Hematopoietic multipotent progenitor cell treated with erythropoietin and hydrocortisone succinate and interleukin-3 and kit ligand, for 6 days (in vitro differentiated cells): ENCODE measurements at places on chromosomes 11 and 22.

DNA sequence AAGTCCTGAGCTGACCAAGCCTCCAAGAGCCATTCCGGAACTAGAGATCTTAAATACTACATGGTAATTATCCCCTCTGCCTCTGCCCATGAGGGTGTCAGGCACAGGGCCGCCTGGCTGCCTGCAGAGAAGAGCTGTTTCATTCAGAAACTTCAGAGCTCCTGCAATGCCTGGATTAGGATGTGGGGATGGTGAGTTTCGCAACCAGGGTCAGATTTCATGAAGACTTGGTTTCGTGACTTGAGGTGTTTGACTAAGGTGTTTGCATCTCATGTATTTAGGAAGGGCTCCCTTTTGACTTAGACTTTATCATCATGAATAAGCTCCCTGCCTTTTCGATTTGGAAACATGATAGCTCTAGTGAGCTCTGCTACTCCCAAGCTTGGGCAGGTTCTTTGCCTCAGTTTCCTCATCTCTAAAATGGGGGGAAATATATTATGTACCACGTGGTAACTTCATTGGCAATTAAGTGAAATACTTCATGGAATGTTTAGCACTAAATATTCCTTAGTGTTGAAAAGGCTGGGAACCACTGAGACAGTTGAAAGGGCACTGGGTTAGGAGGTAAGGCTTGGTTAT, 9.1 kb downstream of the TIMP3 start:
- no peak for DNase-seq

DNA sequence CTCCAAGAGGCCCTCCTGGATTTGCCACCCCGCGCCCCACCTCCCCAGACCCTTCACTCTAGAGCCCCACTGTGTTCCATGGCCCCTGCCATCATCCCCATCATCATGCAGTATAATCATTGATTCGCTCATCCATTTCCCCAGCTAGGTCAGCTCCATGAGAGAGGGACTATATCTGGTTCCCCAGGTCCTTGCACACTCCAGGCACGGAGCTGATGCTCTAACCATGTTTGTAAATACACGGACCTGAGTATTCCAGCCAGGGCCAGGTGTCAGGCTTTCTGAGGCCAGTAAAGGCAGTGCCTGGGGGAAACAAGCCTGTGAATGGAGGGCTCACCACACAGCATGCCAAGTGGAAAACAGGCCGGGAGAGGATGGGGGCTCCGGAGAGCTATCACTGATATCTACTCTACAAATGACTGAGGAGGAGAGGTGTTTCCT, 27.1 kb upstream of the OAF start:
- DNase-seq, result no peak

- no peak for DNase-seq
Observed at GRCh38 chr11:42996421-42997307, 315.1 kb upstream of the API5 start.

- DNase-seq, result no peak
Observed at GRCh38 chr11:94909371-94909820, 64.0 kb downstream of the CWC15 start.

DNA sequence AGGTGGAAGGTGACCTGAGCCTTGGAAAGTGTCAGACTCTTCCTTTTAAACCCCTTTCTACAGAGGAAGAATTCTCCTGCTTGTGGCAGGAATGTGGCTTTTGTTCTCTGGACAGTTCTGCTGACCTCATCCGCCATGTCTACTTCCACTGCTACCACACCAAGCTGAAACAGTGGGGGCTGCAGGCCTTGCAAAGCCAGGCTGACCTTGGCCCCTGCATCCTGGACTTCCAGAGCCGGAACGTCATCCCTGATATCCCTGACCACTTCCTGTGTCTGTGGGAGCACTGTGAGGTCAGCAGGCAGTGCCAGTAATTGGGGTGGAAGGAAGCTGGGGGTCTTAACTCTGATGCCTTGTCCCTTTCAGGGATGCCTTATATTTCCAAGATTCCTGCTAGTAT, 9.3 kb downstream of the HINFP start:
- DNase-seq, result no peak

GRCh38 chr22:37080838-37081237, 28.7 kb downstream of the TMPRSS6 start:
- DNase-seq, result no peak

DNA sequence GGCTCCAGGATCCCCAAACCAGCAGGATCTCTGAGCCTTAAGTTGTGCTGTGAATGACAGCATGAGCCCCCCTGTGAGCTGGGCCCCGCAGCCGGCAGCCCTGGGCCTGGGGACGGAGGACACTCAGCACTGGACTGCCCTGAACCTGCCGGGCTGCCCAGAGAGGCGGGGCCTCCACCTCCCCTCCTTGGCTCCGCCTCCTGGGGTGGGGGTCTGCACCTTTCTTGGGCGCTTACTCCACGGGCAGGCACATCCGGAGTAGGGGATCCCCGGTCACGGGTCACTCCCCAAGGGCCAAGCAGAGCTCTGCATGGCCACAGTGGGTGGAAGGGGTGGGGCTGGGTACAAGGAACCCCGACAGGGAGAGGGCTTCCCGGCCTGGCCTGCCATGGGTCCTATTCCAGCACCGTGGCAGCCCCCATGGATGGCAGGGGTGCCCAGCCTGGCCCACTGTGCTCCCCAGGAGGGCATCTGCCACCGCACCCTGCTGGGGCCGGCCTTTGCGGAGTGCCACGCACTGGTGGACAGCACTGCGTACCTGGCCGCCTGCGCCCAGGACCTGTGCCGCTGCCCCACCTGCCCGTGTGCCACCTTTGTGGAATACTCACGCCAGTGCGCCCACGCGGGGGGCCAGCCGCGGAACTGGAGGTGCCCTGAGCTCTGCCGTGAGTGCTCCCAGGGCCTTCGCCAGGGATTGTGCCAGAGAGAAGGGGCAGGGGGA, 5.4 kb downstream of the MUC5B start:
- DNase-seq, result no peak
